ENCODE measurements at places on chromosomes 7 and 10.
A peak's percentile ranks its signal among the peaks of the same experiment; 100 is the strongest.

- no peak for DNase-seq
Observed at GRCh38 chr7:79615871-79616640, 162.6 kb upstream of the MAGI2 start.

DNA sequence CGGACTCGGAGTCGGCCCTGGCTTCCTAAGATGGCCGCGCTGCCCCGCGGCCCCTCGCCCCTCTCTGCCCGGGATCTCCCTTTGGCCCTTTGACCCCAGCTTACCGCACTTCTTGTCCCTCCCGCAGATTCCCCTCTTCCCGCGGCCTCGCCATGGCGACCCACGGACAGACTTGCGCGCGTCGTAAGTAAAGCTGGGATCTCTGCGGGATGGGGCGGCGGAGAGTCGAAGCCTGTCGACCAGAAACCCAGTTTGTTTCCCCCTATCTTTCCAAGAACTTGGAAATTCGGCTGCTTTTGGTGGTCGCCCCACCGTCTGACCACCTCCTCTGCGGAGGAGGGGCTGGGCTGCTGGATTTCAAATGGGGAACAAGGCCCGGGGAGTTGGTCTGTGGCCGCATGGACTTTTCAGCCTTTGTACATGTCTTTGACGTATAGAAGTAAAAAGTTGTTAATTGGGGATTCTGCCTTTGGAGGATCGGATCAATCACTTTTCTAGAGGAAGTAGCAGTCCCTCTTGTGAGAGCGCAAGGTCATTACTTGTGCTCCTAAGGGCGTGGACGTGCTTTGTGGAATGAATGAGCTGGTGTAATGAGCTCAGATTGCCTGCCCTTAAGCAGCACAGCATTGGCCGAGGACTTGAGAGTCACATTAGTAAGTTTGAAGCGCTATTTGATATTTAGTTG is 553 bp downstream of the VDAC2 start:
- DNase-seq = no peak

DNA sequence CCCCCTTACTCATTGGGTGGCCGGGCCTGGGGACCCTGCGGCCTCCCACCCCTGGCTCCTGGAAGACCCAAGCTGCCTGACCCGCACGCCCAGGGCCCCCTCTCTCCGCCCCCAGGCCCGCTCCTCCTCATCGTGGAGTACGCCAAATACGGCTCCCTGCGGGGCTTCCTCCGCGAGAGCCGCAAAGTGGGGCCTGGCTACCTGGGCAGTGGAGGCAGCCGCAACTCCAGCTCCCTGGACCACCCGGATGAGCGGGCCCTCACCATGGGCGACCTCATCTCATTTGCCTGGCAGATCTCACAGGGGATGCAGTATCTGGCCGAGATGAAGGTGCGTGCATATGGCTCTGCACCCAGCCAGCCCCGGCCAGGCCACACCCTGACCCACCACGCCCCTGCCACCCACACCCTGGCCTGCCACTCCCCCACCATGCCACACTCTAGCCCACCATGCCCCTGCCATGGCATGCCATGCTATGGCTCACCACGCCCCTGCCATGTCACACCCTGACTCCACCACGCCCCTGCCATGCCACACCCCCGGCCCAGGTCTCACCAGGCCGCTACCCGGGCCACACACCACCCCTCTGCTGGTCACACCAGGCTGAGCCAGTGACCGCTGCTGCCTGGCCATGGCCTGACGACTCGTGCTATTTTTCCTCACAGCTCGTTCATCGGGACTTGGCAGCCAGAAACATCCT is 18.7 kb upstream of the CSGALNACT2 start:
- no peak for DNase-seq

GRCh38 chr7:3301831-3302618 is 973 bp downstream of the SDK1 start:
- no peak for DNase-seq

GRCh38 chr10:123395906-123396305 is 241.7 kb downstream of the BUB3 start:
- DNase-seq = no peak

GRCh38 chr7:96188174-96188581 is 133.7 kb downstream of the SLC25A13 start:
- peak; percentile 4 for DNase-seq

DNA sequence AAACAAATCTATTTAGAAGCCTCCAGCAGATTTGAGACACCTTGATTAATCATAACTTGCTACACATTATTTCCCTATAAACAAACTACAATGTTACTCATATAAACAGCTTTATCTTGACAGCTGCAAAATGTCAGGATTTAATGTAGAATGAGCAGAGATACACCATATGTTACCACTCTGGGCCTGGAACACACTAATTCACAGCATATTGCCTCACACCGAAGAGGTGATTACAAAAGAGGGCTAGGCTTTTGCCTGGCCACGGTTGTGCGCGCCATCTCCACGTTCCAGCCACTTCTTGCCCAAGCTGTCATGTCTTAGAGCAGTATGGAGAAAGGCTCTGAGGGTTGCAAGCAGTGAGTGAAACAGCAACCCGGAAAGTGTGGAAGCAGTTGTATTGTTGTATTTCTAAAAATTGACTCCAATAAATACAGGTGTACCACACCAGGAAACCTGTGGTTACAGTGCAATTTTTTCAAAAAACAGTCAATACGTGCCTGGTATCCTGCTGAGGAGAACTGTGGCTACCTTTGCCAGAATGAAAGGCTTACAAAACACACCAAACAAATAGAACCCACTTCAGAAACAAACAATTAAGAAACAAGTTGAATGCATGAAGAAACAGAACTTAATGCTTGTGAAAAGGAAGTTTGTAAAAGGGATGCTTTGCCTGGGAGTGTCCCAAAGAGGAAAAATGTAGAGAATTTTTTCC is 498.1 kb downstream of the PLXNA4 start:
- DNase-seq = no peak

DNA sequence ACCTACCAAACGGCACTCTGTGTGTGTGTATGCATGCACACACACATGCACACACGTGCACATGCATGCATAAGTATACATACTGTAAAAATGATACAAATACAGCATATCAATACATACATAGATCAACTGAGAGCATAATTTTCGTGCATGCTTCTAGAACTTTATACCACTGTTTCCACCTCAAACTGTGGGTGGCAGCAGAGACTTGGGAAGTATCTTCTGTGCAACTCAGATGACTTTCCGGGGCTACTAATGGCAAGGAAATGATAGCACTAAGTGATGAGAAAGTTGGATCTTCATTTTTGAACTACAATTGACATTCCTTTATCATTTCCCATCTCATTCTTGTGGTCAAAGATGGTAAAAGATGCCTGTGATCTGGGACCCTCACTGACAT is 570.7 kb downstream of the REEP3 start:
- peak; percentile 2 for DNase-seq

DNA sequence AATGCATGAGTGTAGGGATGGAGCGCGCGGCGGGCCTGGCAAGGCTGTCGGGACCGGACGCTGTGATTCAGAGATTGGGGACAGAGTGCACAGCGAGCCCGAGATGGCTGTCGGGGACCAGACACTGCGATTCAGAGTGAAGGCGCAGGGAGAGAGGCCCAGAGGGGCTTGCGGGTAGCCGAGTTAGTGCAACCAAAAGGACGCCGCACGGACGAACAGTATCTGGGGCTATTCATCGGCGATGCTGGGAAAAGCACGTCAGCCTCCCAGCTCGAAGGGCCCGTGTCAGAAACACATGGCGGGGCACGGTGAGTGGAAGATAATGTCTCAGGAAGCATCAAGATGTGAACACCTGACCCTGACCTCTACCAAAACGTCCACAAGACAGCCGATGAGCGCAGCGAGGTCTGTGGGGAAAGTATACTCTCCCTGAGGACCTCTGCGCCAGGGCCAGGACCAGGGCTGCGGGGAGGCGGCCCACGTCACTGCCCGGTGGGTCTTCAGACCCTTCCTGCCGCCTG is 215.8 kb downstream of the ZMYND11 start:
- DNase-seq = no peak

DNA sequence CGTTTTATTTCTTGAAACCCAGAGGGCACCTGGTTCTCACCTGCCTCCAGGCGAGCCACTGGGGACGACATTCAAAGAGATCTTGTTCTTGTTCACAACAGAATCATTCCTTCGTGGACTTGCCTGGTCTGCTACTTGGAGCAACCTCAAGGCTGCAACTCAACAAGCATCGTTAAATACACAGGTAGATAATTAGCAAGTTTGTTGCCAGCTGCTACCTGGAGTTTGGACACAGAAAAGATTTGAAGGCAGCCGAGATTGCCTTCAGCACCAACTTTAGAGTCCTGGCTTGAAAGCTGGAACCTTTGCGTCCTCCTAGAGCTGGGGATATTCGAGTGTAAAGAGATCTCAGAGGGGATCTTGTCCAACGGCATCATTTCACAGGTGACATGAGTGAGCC is 89.6 kb upstream of the C7orf33 start:
- no peak for DNase-seq

DNA sequence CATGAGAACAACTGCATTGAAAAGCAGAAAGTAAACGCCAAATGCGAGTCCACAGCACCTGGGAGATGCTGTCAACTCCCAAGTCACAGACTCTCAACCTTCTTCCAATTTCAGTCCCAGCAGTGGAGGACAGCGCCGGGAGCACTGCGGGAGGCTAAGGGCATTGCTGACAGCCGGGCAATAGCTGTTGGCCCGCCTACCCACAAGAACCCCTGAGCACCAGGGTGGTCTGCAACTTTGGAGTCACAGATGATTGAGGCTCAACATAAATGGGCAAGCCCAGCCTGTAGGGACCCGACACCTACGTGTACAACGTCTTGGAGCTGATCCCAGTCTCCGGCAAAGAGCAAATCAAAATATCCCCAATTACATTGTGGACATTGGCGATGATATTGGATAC is 262.9 kb downstream of the TCERG1L start:
- DNase-seq = no peak

- DNase-seq = no peak
Observed at GRCh38 chr10:12214763-12215218, 18.8 kb downstream of the CDC123 start.

DNA sequence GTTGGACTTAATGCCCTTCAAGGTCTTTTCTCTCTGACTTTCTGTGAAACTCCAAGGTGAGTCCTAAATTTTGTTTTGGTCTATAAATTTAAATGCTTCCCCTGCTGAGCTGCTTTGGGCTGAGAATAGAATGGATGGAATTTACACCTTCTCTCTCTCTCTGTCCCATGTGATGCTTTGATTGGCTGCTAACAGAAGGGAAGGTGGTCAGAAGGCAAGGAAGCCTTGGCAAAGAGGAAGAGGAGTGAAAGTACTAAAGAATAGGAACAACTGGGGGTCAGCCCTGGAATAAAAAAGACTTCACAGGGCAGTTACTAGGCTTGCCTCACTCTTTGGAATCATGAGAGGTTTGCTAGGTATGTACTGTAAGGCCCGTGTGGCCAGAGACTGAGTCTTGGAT is 260.2 kb downstream of the AUTS2 start:
- no peak for DNase-seq

DNA sequence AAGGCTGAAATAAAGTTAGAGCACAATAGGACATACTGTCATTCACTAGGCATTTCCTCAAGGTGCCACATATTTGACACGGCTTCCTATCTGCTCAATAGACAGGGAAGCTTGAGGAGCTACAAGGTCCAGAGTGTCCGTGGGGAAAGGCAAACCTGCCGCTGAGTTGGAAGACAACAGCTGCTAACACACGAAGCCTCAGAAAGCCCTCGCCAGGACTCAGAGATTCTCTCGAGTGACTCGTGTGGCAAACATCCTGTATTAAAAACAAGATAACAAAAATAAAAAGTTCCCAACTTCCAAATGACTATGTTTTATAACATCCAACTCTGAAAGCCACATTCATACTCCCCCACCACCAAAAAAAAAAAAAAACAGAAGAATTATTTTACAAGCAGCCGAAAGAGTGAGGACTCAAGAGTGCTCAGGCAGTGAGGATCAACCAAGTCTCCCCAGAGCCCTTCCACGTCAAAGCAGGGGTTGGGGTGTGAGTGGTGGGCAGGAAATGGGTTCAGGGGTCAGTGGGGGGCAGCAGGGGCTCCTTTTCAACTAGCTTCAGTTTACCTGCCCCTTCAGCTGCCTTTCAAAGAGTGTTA is 67.6 kb downstream of the STK17A start:
- DNase-seq = no peak

DNA sequence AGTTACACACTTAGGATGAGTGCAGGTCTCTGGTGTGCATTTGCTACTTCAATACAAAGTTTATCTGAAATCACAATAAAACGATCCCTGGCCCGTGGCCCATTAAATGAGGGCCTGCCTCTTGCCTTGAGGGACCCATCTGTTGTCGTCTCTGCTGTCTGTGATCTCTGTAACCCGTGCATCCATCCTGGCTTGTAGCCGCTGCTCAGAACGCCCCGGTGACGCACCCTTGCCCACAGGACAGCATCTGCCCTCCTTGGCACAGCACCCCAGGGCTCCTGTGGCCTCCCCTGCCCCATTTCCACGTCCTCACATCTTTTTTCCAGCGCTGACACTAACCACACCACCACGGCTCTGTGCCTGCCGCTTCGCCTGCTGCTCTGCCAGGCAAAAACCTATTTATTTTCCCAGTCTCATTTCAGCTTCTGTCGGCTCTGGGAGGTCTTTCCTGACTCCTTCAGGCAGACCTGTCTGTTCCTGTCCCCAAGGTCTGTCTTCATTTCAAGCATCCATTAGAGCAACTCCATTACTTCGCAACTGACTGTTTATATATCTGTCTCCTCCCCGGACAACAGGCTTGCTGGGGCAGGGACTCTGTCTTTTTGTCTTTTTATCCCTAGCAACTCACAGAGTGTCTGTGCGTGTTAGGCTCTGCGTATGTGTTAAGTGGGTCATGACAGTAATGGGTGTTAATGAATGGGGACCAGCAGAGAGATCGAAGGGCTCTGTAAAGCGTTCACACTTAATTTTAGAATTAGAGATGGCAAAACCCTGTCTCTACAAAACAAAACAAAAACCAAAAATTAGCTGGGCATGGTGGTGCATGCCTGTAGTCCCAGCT is 16.4 kb downstream of the CARD11 start:
- DNase-seq = no peak

DNA sequence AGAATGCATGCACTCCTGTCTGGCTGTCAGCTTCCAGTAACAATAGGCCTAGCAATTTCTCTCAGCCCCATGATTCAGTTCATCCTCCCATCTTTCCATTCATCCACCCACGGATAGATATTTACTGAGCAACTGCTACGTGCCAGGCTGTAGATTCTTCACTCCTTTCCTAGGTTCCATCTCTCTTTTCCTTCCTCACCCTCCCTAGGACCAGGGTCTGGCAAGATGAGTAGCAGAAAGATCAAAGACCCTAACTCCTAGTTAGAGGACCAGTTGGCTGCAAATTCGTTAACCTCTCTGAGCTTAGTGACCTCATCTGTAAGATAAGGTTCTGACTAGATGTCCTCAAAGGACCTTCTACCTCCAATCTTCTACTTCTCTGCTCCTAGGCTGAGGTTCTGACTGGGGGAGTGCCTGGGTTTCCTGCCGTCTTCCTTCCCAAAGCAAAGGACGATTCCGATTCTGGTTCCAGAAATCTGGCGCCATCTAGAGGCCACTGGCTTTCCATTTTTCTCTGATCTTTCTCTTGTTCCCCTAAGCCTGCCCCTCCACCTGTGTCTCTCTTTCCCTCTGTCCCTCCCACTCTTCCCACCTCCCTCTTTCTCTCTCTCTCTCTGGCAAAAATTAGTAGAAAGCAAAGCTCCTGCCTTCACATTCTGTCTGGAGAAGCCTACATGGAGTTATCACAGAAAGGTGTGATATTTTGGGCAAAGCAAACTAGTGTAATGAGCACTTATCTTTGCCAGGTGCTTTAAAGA is 26.2 kb downstream of the TBATA start:
- DNase-seq = no peak

GRCh38 chr10:73644767-73645166 is 3.5 kb upstream of the MYOZ1 start:
- DNase-seq = no peak

- DNase-seq = no peak
Observed at GRCh38 chr10:48470115-48470892, 134.6 kb downstream of the ARHGAP22 start.
